ENCODE measurements at places on chromosomes 16 and 17.

DNA sequence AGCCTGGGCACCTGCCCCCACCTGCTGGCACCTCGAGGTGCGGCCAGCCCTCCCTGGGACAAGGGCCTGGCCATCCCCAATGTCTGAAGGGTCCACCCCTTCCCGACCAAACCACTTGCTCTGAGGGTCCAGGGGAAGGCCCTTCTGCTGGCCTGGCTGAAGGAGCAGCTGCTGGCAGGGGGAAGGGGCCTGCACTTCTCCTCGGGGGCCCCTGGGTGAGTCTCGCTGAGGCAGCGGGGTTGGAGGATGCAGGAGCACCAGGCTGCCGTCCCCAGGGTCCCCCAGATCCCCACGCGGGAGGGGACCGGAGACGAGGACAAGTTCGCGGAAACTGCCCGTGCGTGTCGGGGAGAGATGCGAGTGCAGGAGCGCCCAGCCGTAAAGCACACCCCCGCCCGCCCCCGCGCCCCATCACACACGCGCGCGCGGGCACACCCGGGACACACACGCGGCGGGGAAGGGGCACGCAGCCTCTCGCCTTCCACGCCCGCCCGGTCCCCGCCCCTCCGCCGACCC lies 725 bp upstream of the CACNA1H start:
- DNase-seq = no peak

- DNase-seq = peak; percentile 7
These were observed 1.3 kb upstream of the LRRC37A3 start for GRCh38 chr17:64920419-64921172.

DNA sequence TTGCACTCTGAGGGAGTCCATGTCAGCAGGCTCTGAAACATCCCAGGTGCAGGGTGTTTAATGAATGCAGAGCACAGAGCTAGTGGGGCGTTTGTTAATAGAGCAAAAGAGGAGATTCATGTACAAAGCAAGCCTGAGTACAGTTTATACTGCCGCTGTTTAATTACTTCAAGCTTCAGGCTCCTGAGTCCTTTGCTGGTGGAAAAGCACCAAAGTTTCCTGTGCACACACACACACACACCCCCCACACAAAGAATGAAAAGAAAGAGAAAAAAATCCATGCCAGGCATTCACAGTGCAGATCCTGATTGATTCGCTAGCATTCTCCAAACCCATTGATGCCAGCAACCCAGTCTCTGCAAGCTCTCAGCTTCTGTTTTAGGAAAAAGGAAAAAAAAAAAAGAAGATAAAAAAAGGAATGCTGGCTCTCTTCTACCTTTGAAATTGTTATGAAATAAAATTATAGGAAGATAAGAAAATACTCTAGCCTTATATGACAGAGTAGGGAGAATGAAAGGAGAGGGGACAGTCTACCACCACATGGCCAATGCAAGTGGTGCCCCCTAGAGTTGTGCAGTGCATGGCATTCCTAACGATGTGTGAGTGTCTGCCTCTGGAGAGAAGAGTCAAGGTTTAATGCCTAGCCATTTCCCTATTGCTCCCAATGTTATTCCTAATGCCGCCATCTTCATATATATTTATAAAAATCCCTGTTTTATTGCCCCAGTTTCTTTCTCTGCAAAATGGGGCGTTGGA lies 216.5 kb downstream of the TMEM114 start:
- DNase-seq = no peak

DNA sequence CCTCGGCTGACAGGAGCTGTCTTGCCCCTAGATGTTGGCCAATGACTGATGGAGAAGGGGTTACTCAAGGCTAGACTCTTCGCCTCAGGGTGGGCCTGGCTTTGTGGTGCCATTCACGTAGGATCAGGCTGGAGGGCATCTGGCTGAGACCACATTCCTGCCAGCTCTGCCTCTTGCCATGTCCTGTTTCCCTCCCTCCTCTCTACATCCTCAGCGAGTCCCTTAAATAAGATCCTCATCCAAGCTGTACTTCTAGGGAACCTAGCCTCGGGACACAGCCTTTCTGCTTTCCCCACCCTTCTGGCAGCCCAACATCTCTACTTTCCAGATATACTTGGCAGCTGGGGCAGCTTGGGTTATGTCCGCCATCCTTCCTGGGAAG lies 27.9 kb upstream of the EFCAB13 start:
- no peak for DNase-seq

DNA sequence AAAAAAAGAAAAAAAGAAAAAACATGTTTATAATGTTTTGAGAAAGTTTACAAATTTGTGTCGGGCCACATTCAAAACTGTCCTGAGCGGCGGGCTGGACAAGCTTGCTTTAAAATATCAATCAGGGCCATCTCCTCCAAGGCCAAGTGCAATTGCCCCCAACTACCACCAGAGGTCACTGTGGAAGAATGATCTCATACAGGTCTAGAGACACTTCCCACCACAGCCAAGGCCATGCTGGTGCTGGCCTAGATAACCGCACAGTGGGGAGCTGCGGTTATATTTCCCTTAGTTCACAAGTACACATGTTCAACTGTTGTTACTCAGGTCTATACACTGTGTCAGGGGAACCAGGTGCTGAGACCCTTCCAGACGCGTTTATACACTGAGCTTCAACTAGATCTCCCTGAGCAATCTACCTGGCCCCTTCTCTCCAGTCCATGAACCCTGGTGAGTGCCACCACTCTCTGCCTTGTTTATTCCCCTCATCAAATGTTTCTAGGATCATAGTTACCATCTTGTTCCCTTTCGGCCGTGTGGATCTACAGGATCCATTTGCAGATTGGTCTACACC lies 83.8 kb upstream of the CCL2 start:
- DNase-seq = peak; percentile 48

- DNase-seq = peak; percentile 87
These were observed 743 bp downstream of the WIPI1 start for GRCh38 chr17:68456339-68457167.

- DNase-seq = no peak
These were observed 2139.4 kb downstream of the TP53TG3F start for GRCh38 chr16:35598696-35599332.

GRCh38 chr17:8155231-8155995 lies 3.2 kb upstream of the PER1 start:
- DNase-seq = no peak

- peak; percentile 87 for DNase-seq
These were observed 22.2 kb downstream of the TEX2 start for GRCh38 chr17:64240741-64241347.

- no peak for DNase-seq
These were observed 23.1 kb downstream of the CDC42EP4 start for GRCh38 chr17:73288534-73289302.

GRCh38 chr17:74757931-74758847 lies 9.8 kb downstream of the NHERF1 start:
- no peak for DNase-seq

DNA sequence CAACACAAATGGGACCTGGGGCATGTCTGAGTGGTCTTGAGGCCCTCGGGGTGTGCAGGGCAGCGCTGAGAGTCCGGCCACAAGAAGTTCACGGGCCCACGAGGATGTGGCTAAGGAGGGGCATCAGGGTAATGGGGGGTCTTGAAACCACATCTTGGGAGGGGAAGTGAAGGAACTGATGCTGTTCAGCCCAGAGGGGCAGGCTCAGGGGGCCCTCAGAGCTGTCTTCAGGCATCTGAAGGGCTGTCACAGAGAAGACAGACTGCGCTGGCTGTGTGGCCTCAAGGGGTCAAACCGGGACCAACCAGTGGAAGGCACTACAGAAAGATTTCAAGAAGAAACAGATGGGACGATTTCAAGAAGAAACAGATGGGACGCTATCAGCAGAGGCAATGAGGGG lies 45.1 kb downstream of the ZNF423 start:
- DNase-seq = no peak

- DNase-seq = no peak
These were observed 37.4 kb downstream of the TOM1L2 start for GRCh38 chr17:17934806-17935205.

GRCh38 chr17:35341411-35341992 lies 31.9 kb downstream of the SLFN11 start:
- DNase-seq = no peak

GRCh38 chr17:76545918-76546555 lies 6.2 kb downstream of the PRCD start:
- DNase-seq = no peak

DNA sequence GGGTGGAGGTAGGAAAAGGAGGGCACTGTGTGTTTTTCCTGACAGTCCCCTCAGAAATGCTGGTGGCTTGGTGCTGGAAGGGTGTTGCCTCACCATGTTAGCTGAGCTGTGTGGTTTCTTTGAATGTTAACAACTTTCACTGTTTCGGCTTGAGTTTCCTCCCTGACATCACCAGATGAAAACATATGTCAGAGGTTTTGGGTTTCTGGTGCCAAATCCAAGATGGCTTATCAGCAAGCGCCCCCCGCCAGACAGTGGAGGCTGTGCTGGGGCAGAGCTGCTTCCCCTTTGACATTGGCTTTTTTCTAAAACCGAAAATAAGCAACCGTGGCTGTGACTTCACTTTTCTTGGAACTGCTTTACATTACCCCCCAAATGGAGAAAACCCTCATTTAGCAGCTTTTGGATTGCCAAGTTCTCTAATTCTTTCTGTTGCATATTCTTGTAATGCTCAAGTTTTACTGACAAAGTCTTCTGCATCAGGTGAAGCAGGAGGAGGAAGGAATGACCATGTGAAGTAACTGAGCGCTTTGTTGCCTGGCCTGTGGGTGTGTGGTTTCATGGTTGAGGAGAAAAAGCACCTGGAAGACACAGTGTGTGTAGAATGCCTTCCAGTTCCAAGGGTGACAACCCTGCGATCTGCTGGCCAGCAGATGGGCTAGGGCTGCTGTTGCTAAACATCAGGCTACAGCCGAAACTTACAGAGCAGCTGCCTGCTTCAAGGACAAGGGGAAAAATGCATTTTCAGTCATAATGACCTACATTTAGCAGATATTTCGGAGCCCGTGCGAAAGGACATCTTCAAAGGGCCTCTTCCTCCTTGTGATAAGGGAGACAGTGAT lies 9.7 kb downstream of the RMI2 start:
- DNase-seq = peak; percentile 61

- DNase-seq = no peak
These were observed 65.5 kb downstream of the IRX6 start for GRCh38 chr16:55389426-55390073.

DNA sequence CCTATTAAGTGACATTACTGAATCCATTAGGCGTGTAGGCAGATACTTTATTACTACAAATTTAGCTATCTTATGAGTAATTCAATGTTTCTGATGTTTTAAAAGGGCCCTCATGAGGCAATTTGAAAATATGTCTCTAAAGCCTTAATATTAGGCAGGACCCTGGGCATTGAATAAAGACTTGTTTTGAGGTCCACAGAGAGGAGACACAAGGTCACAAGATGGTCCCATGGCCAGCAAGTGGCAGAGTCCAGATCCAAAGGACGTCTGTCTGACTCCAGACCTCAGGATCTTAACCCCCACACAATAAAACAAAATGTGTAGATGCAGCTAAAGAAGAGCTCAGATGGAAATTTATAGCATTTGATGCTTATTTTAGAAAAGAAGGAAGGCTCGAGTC lies 31.9 kb upstream of the HEATR6 start:
- no peak for DNase-seq

- DNase-seq = no peak
These were observed 21.3 kb upstream of the GFOD2 start for GRCh38 chr16:67740391-67740790.

DNA sequence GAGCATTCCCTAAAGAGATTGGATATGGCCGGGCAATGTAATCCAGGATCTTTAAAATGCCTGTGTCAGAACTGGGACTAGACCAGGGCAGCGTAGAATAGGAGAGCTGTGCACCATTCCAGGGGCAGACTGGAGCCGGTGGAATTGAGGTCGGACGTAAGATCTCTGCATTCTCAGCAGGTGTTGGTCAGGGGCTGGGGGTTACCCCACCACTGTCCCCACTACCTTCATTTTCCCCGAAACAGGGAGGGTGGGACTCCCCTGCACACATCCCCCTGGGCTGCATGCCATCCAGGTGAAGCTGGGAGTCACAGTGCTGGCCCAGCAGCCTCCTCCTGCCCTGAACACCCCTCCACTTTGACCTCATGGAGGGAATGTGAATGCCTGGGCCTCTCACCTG lies 17.8 kb downstream of the OSBPL7 start:
- DNase-seq = no peak

- no peak for DNase-seq
These were observed 24.0 kb upstream of the GINS2 start for GRCh38 chr16:85712801-85713200.

DNA sequence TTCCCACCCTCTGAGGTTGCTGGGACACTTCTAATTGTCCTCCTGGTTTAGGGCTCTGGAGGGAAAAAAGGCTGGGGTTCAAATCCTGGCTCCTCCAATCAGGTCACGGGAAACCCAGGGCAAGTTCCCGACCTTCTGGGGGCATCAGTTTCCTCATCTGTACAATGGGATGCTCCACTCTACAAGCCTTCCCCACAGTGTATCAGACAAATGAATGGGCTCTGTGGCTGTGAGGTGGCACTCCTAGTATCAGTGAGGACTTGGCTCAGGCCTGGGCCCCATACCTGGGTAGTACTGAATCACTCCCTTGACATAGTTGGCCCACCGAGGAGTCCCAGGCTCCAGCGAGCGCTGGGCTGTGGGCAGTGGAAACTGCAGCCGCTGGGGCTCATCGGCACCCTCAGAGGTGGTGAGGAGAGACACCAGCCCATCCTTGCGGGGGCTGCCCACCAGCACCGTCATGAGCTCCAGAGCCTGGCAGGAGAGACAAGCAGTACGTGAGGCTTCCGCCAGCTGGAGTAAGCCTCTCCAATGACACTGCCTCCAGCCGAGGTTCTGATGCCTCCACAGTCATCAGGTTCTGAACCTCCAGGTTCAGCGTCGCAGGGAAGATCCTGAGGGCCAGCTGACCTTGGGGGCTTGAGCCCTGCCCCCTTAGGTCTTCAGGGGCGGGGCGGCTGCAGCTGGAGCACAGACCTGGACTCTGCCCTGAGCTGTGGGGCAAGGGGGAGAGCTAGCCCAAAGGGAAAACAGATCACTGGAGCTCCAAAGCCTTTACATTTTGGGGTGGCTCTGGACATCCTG lies 1.2 kb downstream of the GALK1 start:
- no peak for DNase-seq

DNA sequence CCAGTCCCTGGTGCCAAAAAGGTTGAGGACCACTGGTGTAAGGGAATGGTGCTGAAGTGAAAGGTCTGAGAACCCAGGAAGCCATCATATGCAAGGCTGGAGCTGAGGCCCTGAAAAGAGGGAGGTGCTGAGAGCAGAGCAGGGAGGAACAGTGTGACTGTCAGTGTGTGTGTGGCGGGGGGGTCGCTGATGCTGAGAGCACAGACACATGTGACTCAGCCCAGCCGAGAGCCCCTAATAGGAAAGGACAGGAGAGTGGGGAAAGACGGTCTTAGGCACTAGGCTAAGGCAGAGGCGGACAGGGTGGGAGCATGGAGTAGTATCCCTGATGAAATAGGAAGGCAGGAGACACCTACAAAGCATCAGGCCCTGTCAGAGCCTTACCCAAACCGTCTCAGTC lies 1.2 kb downstream of the B9D1 start:
- DNase-seq = peak; percentile 44

Data from fibroblast of skin of right biceps (primary cell).